MCF 10A (cell line): ENCODE measurements at places on chromosomes 7 and 10.

- no peak for DNase-seq
Observed at GRCh38 chr10:8133146-8133545, 78.7 kb downstream of the GATA3 start.

DNA sequence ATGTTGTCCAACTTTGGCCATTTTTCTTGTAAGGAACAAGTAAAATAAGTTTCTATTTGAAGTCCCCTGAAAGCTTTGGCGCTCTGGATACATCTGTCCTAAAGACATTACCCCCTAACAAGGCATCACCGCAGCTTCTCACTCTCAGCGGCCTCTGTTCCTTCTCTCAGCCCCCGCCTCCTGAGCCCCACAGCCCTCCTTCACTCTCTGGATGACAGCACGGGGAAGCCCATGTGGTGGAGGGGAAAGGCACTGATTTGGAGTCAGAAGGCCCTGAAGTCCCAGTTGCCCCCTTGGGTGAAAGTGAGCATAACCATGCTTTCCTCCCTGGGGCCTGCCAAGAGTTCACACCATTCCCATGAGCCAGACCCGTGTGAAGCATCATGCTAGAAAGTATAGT lies 4.6 kb downstream of the H2BK1 start:
- no peak for DNase-seq

- DNase-seq, result no peak
Observed at GRCh38 chr10:113517165-113517900, 35.5 kb upstream of the HABP2 start.

DNA sequence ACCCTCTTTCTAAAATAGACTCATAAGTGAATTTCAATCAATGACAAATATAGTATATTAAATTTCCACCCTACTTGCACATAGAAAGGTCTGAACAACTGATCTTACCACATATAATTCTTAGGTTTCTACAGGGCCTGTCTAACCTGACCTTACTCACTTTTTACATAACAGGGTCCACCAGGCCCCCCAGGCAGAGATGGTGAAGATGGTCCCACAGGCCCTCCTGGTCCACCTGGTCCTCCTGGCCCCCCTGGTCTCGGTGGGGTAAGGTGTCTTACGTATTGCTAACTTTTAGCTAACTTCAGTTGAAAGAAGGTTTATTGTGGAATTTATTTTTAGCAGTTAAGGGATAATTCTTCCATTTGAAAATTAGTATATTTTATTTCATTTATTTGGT lies 5.3 kb downstream of the COL1A2 start:
- DNase-seq, result no peak

DNA sequence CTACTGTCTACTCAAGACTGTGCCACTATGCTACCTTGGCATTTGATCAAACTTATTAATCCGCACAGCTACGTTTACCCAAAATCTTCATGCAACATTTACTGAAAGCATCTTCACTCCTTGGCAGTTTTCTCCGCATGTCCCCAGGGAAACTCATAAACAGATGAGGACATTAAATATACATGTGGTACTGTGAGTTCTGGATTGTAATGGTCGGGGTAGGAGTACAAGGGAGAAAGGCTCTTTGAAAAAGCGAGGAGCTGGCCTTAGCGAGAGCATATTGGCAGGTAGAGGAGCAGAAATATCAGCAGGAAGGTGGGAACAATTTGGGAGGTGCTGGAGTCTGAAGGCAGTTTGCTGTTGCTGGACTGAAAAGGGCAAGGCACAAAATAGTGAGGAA lies 107.1 kb upstream of the NOBOX start:
- DNase-seq, result no peak

- DNase-seq, result no peak
Observed at GRCh38 chr7:28067171-28067570, 113.4 kb downstream of the JAZF1 start.

- no peak for DNase-seq
Observed at GRCh38 chr7:128037880-128038619, 6.8 kb upstream of the LRRC4 start.

DNA sequence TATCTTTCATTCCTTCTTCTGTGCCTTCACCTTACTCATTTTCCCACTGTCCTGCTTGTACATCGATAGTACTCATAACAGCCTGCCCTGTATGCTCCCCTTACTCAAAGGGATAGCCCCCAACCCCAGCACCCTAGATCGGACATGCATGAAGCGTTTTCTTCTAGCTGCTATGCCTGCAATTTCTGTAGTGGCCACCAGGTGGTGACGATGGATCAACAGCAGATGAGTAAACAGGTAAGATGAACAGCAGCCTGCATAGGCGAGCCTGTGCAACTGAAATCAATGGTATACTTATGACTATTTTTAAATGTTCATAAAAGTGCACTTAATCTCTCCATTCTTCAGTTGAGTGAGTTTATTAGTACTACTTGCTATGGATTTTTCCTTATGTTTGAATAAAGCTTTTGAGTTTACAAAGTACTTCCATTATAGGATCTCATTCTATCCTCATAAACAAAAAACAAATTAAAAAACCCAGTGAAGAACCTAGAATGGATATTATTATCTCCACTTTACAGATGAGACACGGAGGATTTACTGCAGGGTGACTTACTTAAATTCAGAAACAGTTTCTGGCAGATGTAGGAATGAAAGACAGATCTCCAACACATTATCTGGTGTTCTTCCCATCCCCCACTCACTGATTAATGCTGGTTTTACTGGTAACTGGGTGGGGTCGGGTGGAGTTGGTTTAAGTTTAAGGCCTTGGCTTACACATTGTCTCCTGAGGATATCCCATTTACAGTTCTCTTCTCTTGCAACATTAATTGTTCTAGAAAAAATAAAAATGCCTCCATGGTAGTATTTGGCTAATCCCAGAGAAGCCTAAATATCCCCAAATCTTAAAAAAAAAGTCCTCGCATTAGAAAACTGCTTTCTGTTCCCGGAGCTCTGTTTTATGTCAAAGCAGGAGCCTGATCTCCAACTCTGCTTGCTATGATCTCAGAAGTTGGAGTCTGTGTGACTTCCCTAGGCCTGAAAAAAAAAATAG lies 222.1 kb downstream of the GLI3 start:
- DNase-seq, result peak; percentile 76

GRCh38 chr7:117014673-117015133 lies 61.4 kb downstream of the ST7 start:
- DNase-seq, result no peak

DNA sequence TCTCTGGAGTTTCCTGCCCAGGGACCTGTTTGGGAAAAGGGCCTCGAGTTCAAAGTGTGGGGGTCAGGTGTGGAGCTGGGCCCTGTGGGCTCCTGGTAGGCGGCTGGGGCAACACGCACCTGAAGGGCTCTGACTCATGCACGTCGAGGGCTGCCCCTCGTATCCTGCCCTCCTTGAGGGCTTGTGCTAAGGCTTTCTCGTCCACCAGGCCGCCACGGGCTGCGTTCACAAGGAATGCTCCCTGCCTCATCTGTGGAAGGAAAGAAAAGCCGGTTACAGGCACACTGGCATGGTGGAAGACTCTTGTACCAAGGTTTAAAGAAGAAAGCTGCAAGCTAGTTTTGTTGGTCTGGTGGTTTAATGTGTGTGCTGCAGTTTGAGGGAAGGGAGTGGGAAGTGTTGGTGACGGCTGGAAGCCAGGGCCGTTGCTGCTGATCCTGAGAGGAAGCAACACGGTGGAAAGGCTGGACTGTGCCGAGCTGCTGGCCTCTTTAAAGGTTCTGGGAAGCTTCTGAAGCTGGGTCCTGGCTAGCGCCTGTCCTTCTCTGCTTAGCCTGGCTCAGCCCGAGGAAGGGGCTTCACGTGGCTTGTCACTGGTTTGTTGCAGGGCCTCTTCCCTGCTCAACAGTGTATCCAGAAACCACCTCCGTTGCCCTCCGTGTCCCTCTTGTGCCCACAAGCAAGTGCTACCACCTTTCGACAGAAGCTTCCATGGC lies 52.0 kb downstream of the ZRANB1 start:
- no peak for DNase-seq

DNA sequence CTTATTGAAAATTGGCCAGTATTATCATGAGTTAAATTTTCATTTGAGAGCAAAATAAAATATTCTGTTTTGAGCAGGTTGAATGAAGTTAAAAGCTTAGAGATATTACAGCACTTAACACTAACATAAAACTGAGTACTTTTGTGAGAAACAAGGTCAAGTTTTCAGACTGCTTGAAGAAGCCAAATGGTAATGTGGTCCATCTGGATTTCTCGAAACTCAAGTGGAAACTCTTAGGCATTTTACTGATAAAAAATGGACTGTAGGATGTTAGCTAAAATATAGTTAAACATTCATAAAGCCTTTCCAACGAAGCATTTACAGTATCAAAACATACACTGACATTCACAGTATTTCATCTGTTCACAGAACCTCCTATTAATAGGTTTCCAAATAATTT lies 528.1 kb upstream of the SEMA3D start:
- DNase-seq, result no peak

DNA sequence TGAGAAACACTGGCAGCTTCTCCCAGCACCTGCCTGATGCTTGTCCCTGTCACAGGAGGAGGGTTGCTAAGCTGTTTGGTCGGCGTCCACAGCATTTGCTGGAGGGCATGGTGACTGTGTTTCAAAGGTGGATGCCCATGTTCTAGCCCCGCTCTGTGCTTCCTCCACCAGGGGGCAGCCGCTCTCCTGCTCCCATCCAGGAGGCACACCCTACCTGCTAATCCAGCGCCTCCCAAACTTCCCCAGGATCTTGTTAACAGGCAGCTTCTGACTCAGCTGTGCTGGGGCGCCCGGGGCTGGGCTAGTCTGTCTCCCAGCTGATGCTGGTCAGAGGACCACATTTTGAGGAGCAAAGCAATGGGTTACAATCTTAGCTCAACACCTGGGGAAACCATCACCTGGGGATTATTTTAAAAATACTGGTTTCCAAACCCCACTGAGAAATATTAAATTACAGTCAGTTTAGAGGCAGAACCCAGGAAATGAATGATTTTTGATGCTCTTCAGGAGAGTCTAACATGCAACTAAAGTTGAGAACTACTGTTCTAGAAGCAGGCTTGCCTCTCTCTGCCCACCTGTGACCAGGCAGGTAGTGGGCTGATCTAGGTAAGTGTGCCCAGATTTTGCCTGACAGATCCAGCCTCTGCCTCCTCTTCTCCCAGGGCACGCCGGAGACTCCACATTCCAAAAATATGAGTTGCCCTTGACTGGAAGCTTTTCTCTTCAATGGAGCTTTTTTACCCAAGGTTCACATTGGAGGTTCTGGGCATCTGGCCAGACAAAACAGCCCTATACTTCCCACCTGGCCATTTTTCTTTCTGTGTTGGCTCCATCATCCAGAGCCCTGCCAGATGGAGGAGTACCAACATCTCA lies 92.7 kb upstream of the GPR26 start:
- DNase-seq, result peak; percentile 86
